CMK (cell line): ENCODE measurements at places on chromosomes 1 and 21.

- DNase-seq, result no peak
Measured at GRCh38 chr1:117709249-117709691, 103.4 kb downstream of the TENT5C start.

GRCh38 chr1:224133741-224134299 lies 19.9 kb downstream of the FBXO28 start:
- DNase-seq, result no peak

DNA sequence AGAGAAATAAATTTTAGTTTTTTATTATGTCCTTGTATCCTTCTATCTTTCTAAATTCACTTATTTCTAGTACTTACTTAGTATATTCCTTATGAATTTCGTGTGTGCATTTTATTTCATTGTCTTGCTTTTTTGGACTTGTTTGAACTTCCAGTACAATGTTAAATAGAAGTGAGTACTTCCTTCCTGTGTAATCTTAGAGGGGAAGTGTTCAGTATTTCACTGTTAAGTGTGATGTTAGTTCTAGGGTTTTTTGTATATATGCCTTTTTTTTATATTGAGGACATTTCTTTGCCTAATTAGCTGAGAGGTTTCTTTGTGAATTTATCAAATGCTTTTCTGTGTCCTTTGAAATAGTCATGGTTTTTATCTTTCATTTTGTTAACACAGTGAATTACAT lies 10.7 kb downstream of the LYPLAL1 start:
- no peak for DNase-seq

DNA sequence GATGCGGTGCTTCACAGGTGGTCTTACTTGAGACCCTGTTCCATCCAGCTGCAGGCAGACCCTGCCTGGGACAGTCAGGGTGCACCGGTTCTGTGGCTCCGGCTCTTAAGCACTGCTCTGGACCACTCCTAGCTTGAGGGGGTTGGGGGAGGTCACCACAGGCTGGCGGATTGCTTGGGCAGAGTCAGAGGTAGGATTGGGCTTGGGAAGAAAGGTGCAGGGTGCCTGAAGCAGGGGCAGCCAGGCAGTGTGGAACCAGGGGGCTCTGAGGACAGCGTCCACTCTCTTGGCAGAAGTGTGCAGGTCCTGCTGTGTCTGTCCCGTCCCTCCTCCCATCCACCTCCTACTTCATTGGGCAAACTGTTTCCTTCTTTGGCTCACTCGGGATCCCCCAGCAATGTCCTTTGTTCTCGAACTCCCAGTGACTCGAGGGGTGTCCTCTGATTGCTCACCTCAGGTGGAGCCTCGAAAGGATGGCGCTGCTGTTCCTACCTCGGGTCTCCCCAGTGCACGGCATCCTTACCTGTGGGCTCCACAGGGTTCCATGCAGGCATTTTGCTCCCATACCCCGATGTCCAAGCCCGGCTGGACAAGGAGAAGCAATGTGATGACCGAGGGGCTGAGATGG lies 1.7 kb downstream of the PDXK start:
- no peak for DNase-seq

DNA sequence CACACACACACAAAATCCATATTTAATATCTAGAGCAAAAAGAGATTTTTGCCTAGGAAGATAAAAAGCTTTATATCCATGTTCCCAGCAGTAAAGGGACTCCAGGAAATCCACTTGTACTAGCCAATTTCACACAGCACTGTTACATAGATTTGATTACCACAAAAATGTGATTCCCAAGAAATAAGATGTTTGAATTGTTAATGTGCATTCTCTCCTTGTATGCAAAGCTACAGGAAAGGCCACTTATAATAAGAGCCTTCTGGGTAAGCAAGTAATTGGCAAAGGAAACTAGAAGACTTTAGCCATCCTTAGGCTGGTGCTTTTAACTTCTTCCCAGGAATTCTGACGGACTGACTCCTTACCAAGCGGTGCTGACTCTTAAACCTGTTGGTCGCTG lies 89.3 kb downstream of the LBR start:
- no peak for DNase-seq

GRCh38 chr1:11650331-11650991 lies 3.8 kb downstream of the FBXO2 start:
- peak; percentile 80 for DNase-seq

GRCh38 chr21:46213620-46214286 lies 14.8 kb downstream of the LSS start:
- no peak for DNase-seq
